HepG2 (cell line): ENCODE measurements at places on chromosomes 3 and 15. TPM values are rescaled to one million over a fixed set of nuclear protein-coding genes. Genes with fewer than 3 reads are reported as not detected.

DNA sequence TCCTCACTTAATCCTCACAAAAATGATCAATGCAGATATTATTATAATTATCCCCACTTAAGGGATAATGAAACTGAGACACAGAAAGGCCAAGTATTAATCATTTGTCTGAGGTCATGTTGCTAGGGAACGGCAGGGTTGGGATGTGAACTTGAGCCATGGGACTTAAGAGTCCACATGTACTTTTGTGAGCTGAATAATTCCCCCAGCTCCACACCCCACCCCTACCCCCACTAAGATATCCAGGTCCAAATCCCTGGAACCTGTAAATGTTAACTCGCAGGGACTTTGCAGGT lies 290.5 kb upstream of the GADL1 start:
- no peaks in the 10 kb centered on the region for H3K36me3 ChIP-seq
- DNase-seq, result no peak
- H3K27me3 ChIP-seq, result no peaks in the 10 kb centered on the region
- H3K4me1 ChIP-seq, result peaks cover 45% of the 10 kb centered on the region
- H3K4me3 ChIP-seq, result no peak overlapping the region

DNA sequence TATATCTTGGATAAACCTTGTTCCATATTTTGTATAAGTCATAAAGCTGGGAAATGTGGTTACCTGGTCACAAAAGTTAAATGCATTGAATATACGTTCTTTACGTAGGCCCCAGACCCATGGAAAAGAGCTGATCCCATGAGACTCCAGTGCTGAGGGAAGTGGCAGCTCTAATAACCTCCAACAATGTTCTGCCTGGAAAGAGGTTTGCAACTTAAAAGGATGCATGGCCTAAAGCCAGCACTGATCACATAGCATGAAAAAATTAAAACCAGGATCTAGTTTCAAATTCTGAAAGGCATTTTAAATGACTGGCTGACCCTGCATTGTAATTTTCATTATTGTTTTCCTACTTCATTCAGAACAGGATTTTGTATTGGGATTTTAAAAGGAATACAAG lies 27.9 kb upstream of the STRIT1 start:
- no peaks in the 10 kb centered on the region for H3K27me3 ChIP-seq
- H3K4me1 ChIP-seq, result no peaks in the 10 kb centered on the region
- H3K4me3 ChIP-seq, result no peak overlapping the region
- no peak for DNase-seq

GRCh38 chr3:154990543-154990942 lies 89.6 kb upstream of the MME start:
- H3K4me3 ChIP-seq, result no peak overlapping the region
- H3K36me3 ChIP-seq, result no peaks in the 10 kb centered on the region
- no peak overlapping the region for H3K27ac ChIP-seq

DNA sequence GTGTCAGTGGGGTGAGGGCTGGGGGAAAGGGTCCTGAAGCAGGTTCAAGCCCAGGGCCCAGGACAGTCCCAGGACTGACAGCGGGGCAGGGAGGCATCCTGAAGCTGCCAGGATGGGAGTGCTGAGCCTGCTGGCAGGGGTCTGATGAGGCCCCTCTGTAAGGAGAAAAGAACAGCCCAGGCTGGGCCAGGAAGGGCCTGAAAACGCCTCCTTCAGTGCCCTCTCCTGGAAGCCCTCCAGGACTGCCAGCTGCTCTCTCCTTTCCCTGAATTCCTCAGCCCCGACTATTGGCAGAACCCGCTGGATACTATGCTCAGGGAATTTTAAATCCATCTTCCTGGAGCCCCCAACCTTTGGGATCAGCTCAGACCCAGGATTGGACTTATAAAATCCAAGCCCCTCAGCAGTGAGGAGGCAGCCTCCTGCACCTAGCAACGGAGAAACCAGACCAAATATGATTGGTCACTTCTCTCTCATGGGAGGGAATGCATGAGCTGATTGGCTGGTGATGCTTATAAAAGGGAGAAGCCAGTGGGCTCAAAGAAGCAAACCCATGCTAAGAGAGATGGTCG lies 203.5 kb upstream of the LINGO1 start:
- no peak overlapping the region for H3K27ac ChIP-seq
- no peaks in the 10 kb centered on the region for H3K36me3 ChIP-seq
- DNase-seq, result no peak

DNA sequence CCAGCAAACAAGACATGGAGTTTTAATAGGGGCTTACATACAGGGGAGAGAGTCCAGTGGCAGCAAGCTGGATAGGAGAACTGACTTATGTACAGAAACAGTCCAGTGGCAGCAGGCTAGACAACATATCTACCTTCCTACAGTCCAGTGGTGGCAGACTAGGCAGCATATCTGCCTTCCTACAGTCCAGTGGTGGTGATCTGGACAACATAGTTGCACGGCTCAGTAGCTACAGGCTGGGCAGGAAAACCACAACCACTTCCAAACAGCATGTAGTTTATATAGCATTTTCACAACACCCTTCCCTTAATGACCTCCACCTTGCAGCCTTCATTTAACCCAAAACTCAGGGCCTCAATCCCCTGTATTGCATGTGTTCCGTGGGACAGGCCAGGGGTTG lies 181.3 kb upstream of the EIF1B start:
- no peak overlapping the region for H3K27ac ChIP-seq
- H3K36me3 ChIP-seq, result no peaks in the 10 kb centered on the region
- no peak for DNase-seq
- no peaks in the 10 kb centered on the region for H3K27me3 ChIP-seq

GRCh38 chr15:52653431-52653964 lies 25.7 kb downstream of the ATOSA start:
- H3K4me3 ChIP-seq, result no peak overlapping the region
- no peaks in the 10 kb centered on the region for H3K27me3 ChIP-seq
- no peaks in the 10 kb centered on the region for H3K36me3 ChIP-seq
- DNase-seq, result no peak

- DNase-seq, result peak; percentile 25
- no peaks in the 10 kb centered on the region for H3K36me3 ChIP-seq
- H3K4me1 ChIP-seq, result peaks cover 59% of the 10 kb centered on the region
- peak overlapping the region; percentile 87 for H3K4me3 ChIP-seq
- H3K27ac ChIP-seq, result peak overlapping the region; percentile 89
Observed at GRCh38 chr3:143000528-143000927, 842 bp upstream of the U2SURP start.

DNA sequence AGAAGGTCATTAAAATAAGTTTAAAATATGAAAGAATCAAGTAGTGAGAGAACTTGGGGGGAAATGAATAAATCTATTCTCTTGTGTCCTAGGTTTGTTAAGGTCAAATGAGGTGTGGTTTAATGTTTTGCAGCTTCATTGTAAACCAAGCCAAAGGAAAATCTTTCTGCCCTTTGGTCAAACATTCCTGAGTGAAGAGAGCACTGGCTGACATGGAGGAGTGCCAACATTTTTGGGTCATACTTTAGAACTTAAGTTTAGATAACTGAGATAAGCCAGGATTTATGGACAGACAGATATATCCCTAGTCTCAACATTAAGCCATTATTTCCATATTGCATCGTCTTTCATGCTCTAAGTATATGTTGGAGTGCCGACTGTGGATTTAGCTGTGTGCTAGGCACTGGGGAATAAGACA lies 66.4 kb downstream of the PTPRG start:
- peak overlapping the region; percentile 74 for H3K27ac ChIP-seq
- no peaks in the 10 kb centered on the region for H3K36me3 ChIP-seq

GRCh38 chr15:25611603-25612002 lies 172.8 kb upstream of the UBE3A start:
- H3K4me3 ChIP-seq, result no peak overlapping the region
- H3K4me1 ChIP-seq, result no peaks in the 10 kb centered on the region
- H3K27me3 ChIP-seq, result no peaks in the 10 kb centered on the region
- no peak overlapping the region for H3K27ac ChIP-seq

DNA sequence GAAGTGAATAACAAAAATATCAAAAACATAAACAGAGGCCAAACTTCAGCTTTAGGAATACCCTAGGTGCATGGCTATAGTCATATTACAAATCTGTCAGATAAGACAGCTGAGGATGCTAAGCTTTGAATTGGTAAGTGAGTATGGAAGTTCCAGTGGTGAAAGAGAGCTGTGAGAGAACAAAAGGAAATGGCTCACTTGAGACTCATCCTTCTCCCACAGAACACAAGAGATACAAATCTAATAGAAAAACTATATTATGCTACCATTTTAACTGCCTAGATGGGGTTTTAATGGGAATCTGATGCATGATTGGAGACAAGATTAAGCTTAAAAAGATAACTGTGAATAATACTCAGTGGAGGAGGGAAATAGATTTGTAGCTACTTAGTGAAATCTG lies 21.5 kb upstream of the PEX5L start:
- H3K27ac ChIP-seq, result no peak overlapping the region
- no peak overlapping the region for H3K4me3 ChIP-seq
- DNase-seq, result no peak
- no peaks in the 10 kb centered on the region for H3K4me1 ChIP-seq
- H3K27me3 ChIP-seq, result no peaks in the 10 kb centered on the region

GRCh38 chr3:38644662-38645053 lies 4.8 kb downstream of the SCN5A start:
- H3K36me3 ChIP-seq, result no peaks in the 10 kb centered on the region
- no peak for DNase-seq
- no peak overlapping the region for H3K4me3 ChIP-seq
- no peak overlapping the region for H3K27ac ChIP-seq
- peaks cover 74% of the 10 kb centered on the region for H3K27me3 ChIP-seq

DNA sequence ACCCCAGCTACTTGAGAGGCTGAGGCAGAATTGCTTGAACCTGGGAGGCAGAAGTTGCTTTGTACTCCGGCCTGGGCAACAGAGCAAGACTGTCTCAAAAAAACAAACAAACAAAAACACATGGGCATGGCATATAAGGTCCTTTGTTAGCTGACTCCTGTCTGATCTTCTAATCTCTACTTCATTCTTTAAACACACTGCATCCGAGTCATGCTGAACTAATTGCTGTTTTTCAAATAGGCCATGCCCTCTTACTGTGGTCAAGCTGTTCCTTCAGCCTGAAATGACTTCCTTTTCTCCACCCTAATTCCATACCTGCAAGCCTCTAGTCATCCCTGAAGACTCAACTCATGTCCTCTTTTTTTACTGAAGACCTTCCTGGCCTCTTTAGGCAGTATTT lies 22.3 kb upstream of the SLMAP start:
- H3K4me3 ChIP-seq, result no peak overlapping the region
- no peaks in the 10 kb centered on the region for H3K27me3 ChIP-seq
- no peak for DNase-seq
- no peak overlapping the region for H3K27ac ChIP-seq
- H3K36me3 ChIP-seq, result no peaks in the 10 kb centered on the region
- peaks cover 34% of the 10 kb centered on the region for H3K4me1 ChIP-seq

DNA sequence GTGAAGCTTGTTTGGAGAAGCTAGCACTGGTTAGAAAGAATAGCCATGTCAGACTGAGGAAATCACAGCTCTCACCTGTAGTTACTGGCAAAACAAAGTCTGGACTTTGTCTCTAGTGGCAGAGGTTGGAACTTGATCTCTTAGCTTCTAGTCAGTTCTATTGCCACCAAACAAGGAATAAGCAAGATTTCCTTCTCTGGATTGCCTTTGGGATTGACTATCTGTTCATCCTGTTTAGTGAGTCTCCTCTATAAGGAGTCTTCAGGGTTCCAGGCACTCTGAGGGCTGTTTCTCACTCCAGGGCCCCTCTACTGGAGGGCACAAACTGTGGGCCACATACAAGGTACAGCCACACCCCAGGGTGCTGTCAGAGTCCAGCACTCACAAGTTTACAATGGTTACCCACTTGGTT lies 426.6 kb upstream of the THBS1 start:
- H3K4me3 ChIP-seq, result no peak overlapping the region
- H3K36me3 ChIP-seq, result no peaks in the 10 kb centered on the region
- H3K27ac ChIP-seq, result no peak overlapping the region
- no peaks in the 10 kb centered on the region for H3K27me3 ChIP-seq
- DNase-seq, result peak; percentile 27
- H3K4me1 ChIP-seq, result peaks cover 45% of the 10 kb centered on the region

DNA sequence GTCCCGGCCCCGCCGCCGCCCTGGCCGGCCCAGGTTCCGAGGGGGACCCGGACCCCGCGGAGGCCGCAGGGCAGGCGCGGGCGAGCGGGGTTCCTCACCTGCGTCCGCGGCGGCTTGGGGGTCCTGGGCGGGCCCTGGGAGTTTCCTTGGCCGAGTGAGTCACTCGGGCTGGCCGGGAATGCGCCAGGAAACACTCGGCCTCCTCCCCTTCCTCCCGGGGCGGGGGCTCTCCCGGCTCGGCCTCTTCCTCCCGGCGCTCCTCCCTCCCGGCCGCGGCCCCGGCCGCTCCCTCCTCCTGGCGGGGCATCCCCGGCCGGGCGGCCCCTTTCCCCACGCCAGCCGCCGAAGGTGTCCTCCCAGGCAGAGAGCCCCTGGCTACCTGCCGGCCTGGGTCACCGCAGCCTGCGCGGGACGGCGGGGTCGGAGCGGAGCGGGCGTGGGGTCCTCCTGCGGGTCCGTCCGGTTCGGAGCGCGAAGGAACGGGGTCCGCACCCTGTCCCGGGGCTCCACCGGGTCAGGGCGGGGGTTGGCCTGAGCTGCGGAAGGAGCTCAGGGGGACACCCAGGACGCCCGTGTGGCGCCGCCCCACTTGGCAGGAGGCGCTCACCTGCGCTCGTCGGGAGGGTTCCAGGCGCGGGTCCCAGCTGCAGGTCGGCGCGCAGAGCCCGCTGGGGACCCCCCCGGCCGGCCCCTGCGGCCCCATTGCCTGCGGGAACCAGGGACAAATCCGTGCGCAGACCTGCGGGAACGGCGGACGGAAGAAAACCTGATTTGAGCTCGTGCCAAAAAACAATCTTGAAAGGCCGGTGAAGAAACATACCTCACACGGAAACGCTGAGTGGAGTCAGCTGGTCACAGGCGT lies at the start of gene CYFIP1:
CYFIP1 (minus strand) TSS at position 180 of the 862 bp plus-strand sequence. CDS start 33,083 bp downstream, outside the sequence.
- H3K27ac ChIP-seq, result peak within 1 kb of the TSS; percentile 54
- peak within 1 kb of the TSS; percentile 99 for H3K4me3 ChIP-seq
- no peaks in the 10 kb centered on the region; the same call in 2 of the 3 replicates for H3K27me3 ChIP-seq
- peak; percentile 68 for DNase-seq
- no peaks in the 10 kb centered on the region for H3K36me3 ChIP-seq
- H3K4me1 ChIP-seq, result peaks cover 21% of the 10 kb centered on the region

Gene CYP8B1
- polyA plus RNA-seq, result 2.0 and 2.8 TPM in 2 replicates

Gene EOGT
- 4.0 and 4.5 TPM in 2 replicates for polyA plus RNA-seq

Gene CLRN1
- polyA plus RNA-seq, result not detected in 2 replicates

Gene IGF2BP2
- 6.5 and 9.5 TPM in 2 replicates for polyA plus RNA-seq

Gene IGSF10
- 0.12 and 0.16 TPM in 2 replicates for polyA plus RNA-seq

Gene NDN
- polyA plus RNA-seq, result 0.03 TPM in 1 of 2 replicates, not detected in the other

Gene CKMT1A
- polyA plus RNA-seq, result 0.46 TPM in 1 of 2 replicates, not detected in the other

Gene UBA3
- 34.6 and 40.7 TPM in 2 replicates for polyA plus RNA-seq
